ENCODE measurements at places on chromosomes 5 and 9.

- no peak for DNase-seq
Measured at GRCh38 chr5:88679638-88680037, 203.3 kb downstream of the MEF2C start.

GRCh38 chr5:64682608-64683007 lies 7.7 kb upstream of the SHISAL2B start:
- no peak for DNase-seq

- DNase-seq = no peak
Measured at GRCh38 chr5:2499917-2500316, 251.6 kb downstream of the IRX2 start.

DNA sequence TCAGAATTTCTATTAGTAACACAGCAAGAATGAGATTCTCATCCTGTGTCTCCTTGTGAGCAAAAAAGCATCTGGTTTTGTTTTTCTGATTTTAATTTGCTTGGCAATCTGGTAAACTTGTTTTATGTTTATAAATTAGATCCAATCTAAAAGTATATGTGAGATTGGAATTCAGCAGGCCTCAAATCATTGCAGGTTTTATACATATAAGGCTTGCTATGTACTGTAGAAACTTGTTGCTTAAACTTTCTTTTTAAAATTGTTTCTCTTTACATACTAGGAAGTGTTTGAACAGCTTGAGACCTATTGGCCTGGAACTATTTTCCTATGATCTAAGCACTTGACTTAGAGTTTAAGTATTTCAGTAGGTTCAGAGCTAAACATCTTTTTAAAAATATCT lies 1037.8 kb downstream of the NR2F1-AS1 start:
- DNase-seq = no peak

- no peak for DNase-seq
Measured at GRCh38 chr5:74268297-74268696, 372.2 kb downstream of the ENC1 start.

GRCh38 chr9:113535756-113536155 lies 72.2 kb downstream of the RGS3 start:
- DNase-seq = peak; percentile 47

GRCh38 chr9:70229026-70229425 lies 29.8 kb upstream of the SMC5 start:
- no peak for DNase-seq

DNA sequence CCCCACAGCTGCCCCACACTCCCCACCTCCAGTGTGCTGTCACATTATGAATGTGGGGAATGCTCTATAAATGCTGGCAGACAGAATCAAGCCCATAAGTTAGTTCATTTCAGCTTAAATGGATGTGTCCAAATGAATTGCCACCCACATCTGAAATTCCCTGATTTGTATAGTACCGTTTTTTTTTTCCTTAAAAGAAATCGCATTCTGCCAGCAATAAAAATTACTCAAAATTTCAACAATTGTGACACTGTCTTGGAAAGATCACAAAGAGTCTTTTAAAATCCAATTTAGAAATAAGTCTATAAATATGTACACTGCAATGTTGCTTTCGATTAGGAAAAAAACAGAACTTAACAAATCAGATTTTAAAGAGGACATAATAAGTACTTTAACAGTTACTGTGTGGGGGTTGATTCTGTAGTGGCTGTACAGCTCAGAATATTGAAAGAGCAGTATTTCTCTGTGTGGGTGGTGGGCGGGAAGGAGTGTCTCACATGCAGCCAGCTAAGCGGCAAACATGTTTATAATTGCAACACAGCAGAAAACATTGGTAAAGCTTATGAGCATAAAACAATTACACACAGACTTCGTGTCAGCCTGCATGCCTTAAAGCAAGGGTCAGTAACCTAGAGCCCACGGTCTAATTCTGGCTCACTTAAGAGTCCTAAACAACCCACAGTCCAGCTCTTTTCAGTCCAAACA lies 24.9 kb upstream of the CSNK1G3 start:
- no peak for DNase-seq

GRCh38 chr9:124191691-124192395 lies 65.9 kb upstream of the NEK6 start:
- DNase-seq = no peak

- DNase-seq = no peak
Measured at GRCh38 chr5:32076699-32077695, 97.1 kb downstream of the GOLPH3 start.

Measured in cardiac septum (tissue), 1 donor.